Cerebellum (tissue), 4 donors: ENCODE measurements at places on chromosomes 3 and 15. TPM values are rescaled to one million over a fixed set of nuclear protein-coding genes. Genes with fewer than 3 reads are reported as not detected.

Gene GPR176
- 12.6 TPM for total RNA-seq

Gene CACNA2D3
- total RNA-seq: 5.4 TPM

Gene ARL13B
- total RNA-seq: 13.0 TPM

Gene CNTN3
- total RNA-seq: 16.2 TPM

Gene CIP2A
- 37.8 TPM for total RNA-seq

Gene SEMA6D
- total RNA-seq: 102 TPM

Gene SLC12A8
- total RNA-seq: 3.1 TPM

Gene SPSB4
- total RNA-seq: 12.7 TPM

Gene SNUPN
- total RNA-seq: 16.5 TPM

Gene CMTM7
- total RNA-seq: 7.9 TPM

Gene CHDH
- 4.5 TPM for total RNA-seq

Gene MAGEF1
- 29.7 TPM for total RNA-seq

Gene GOLGA8T
- 0.64 TPM for total RNA-seq

Gene KLHL25
- total RNA-seq: 38.5 TPM

Gene KAT2B
- total RNA-seq: 38.2 TPM

Gene ZBBX
- 8.9 TPM for total RNA-seq

Gene XIRP1
- not detected for total RNA-seq

Gene GOLGA6L7
- total RNA-seq: not detected

Gene KY
- 2.1 TPM for total RNA-seq

Gene ZNF774
- total RNA-seq: 6.1 TPM

Gene GPR62
- 0.18 TPM for total RNA-seq

Gene KNG1
- not detected for total RNA-seq

Gene RTP1
- 0.27 TPM for total RNA-seq

Gene ABHD10
- total RNA-seq: 60.9 TPM

Gene OXTR
- total RNA-seq: 3.2 TPM

Gene MAN2A2
- total RNA-seq: 51.9 TPM

Gene ATP13A4
- total RNA-seq: 7.3 TPM

Gene GCSAM
- 0.27 TPM for total RNA-seq

Gene IQCF5
- not detected for total RNA-seq

Gene NUP210
- total RNA-seq: 13.8 TPM

Gene RAB6B
- 50.9 TPM for total RNA-seq

Gene PLA2G4D
- total RNA-seq: 0.09 TPM

Gene SHF
- 82.7 TPM for total RNA-seq
